Activated gamma-delta T cell (primary cell): ENCODE measurements at places on chromosomes 1 and 21.

- no peak for DNase-seq
These were observed 841.1 kb downstream of the USP25 start for GRCh38 chr21:16570856-16571255.

DNA sequence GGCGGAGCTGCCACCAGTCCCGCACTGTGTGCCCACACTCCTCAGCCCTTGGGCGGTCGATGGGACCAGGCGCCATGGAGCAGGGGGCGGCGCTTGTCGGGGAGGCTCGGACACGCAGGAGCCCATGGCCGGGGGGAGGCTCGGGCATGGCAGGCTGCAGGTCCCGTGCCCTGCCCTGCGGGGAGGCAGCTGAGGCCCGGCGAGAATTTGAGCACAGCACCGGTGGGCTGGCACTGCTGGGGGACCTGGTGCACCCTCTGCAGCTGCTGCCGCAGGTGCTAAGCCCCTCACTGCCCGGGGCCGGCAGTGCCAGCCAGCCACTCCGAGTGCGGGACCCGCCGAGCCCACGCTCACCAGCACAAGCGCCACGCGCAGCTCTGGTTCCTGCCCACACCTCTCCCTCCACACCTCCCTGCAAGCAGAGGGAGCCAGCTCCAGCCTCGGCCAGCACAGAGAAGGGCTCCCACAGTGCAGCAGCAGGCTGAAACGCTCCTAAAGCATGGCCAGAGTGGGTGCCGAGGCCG is 267.7 kb downstream of the RYR2 start:
- peak; percentile 17 for DNase-seq

GRCh38 chr1:204990059-204990664 is 52.9 kb upstream of the CNTN2 start:
- DNase-seq, result no peak

DNA sequence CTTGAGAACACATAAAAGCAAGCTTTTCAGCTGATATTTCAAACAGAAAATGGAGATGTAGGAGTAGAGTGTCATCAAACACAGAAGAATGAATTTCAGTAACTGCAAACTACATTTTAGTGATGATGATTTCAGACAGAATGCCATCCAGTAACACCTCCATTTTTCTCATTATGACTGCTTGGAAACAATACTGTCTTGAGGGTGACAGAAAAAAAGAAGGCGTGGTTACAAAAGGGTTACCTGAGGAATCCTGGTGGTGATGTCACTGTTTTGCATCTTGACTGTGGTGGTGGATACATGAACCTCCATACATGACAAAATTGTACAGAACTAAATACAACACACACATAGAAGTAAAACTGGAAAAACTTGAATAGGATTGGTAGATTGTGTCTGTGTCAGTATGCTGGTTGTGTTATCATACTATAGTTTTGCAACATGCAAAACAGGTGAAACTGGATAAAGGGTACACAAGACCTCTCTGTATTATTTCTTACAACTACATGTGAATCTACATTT is 375.9 kb downstream of the PTBP2 start:
- no peak for DNase-seq

DNA sequence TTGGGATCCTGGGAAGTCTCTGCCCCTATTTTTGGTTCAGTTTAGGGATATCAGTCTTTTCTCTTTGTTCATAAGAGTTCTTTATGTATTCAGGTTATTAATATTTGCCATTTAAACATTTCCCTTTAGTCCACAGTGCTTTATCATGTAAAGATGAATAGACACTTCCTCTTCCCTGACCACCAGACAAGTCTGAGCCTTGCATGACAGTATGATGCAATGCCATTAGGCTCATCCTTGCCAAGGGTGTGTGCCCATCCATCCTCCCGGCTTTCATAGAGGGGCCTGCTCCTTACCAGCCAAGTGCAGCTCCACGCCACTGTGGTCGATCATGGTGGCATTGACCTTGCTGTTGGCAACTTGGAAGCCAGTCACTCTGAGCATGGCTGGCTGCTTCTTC is 52.1 kb downstream of the ZSCAN20 start:
- no peak for DNase-seq

DNA sequence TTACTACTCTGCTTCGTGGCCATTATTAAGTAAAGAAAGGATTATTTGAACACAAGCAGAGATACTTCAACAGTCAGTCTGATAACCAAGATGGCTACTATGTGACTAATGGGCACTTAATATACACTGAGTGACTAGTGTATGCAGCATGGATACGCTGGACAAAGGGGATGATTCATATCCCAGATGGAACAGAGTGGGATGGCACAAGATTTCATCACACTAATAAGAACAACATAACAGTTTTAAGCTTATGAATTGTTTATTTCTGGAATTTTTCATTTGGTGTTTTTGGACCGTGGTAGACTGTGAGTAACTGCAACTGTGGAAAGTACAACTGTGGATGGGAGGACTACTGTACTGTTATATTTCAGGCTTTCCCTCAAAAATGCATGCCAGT is 9.4 kb downstream of the ZCCHC17 start:
- no peak for DNase-seq

- DNase-seq, result no peak
These were observed 15.9 kb downstream of the SLC27A3 start for GRCh38 chr1:153790966-153791647.

- DNase-seq, result no peak
These were observed 14.1 kb downstream of the KCNQ4 start for GRCh38 chr1:40797668-40798010.

DNA sequence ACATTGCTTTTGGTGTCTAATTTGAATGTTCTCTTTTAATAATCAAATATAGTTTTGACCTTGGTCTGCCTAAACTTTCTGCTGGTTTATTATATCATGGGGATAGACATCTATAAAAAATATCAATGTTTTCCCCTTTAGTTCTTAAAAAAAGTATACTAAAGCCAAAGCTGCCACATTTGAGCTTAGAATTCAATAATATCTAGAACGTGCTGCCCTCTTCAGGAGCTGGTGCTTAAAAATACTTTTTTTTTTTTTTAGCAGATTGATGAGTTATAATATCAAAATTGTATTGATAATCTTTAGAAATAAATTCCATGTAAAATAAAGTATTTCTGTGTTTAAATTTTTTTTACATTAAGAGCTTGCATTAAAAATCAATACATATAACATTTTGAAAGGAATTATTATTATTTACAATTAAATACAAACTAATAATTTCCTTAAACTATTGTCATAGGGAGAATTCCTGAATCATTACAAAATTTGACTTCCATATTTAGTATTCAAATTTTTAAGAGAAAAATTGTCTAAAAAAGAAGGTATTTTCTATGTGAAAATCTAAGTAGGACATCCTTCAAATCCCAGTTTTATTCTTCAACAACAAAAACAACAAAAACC is 40.1 kb upstream of the ADGRL2 start:
- no peak for DNase-seq

DNA sequence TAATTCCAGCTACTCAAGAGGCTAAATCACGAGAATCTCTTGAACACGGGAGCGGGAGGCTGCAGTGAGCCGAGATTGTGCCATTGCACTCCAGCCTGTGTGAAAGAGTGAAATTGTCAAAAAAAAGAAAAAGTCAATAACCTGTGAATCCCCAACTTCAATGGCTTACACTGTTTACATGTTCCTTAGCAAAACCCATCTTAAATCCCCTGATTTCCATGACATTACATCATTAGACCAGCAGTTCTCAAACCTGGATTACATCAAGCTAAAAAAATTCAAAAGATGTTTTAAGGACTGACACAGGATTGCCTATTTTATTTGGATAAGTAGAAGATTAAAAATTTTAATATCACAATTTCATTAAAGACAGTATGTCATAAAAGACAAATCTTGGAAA is 12.4 kb downstream of the GPBP1L1 start:
- DNase-seq, result no peak

DNA sequence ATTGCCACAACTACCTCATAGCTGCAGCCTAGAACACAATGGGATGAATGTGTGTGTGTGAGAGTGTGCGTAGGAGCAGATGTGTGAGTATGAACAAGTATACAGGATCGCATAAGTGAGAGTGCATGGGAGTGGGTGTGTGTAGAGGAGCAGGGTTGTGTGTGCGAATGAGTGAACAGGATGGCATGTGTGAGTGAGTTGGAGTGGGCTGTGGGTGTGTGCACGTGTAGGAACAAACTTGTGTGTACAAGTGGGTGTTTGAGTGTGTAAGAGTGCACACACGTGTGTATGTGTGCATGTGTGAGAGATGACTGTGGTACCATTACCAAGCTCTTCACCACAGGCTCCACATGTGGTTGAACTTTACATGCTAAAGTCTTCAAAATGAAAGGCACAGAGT is 175.4 kb upstream of the EDN2 start:
- DNase-seq, result no peak

DNA sequence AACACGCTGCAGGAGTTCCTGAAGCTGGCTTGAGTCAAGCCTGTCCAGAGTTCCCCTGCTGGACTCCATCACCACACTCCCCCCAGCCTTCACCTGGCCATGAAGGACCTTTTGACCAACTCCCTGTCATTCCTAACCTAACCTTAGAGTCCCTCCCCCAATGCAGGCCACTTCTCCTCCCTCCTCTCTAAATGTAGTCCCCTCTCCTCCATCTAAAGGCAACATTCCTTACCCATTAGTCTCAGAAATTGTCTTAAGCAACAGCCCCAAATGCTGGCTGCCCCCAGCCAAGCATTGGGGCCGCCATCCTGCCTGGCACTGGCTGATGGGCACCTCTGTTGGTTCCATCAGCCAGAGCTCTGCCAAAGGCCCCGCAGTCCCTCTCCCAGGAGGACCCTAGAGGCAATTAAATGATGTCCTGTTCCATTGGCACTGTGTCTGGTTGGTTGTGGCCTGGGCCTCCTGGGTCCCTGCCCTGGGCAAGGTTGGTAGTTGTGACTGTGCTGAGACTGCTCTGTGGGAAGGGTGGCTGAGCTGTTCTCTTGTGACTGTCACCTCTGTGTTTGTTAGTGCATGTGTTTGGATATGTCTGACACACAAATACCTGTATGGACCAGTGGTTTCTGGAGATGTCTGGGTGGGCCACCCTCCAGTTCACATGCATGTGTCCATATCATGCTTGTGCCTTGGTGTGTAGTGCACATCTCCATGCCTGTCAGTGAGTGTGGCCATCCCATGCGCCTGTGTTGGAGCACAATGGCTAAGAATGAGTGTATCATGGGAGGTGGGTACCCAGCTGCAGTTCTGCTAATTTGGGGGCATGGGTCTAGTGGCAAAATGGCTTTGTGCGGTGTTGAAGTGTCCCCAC is 1.4 kb downstream of the SH3BGRL3 start:
- DNase-seq, result no peak

GRCh38 chr1:212688341-212689047 is 11.1 kb downstream of the BATF3 start:
- DNase-seq, result no peak

DNA sequence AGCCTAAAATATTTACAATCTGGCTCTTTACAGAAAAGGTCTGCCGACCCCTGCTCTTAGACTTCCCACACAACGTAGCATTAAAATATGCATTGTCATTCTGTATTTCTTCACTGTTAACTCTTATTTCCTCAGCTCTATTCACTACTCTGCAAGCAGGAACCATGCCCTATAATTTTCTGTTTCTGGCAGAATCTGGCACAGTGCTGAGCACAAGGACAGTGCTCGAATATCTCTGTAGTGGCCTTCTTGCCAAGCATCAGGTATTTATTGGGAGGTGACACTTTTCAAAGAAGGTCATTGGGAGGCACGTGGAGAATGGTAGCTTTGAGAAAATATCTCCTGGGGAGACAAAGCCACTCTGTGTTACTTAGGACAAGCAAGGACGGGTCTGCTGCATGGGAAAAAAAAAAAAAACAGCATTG is 77.9 kb downstream of the PSMG1 start:
- DNase-seq, result no peak

DNA sequence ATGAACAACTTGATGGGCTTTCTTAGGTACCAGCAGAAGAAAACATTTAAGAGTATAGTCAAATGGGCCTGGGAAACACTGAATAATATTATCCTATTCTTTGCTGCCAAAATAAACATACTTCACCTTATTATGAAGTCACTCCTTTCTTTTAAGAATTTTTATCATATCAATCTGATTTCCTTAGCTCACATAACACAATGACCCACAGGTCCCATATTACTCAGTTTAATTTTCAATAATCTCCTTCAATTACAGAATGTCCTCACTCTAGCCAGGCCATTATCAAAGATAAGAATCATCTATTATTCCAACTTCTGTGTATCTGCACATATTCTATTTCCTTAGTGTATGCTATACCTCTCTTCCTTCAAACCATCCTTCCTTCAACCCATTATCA is 63.0 kb downstream of the PIGK start:
- DNase-seq, result no peak

- no peak for DNase-seq
These were observed 408.0 kb downstream of the SIPA1L2 start for GRCh38 chr1:232221802-232222499.

- DNase-seq, result no peak
These were observed 7.6 kb upstream of the RXRG start for GRCh38 chr1:165452336-165453130.

DNA sequence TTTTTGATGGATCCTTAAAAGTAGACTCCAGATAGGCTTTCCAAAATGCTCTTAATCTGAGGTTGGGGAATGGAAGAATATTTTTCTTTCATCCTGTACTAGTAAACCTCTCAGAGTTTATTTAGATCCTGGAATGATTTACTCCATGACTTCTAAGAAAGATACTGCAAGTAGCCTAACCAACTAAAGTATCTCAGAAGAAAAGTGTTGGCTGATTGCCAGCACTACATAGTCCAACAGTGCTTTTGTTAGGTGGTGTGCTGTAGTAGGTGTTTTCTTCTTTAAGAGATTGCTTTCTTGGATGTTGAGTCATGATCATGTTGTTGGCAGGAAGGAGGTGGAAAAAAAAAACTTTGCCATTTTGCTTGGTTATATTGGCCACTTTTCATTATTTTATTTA is 119.8 kb downstream of the OSBPL9 start:
- DNase-seq, result no peak

DNA sequence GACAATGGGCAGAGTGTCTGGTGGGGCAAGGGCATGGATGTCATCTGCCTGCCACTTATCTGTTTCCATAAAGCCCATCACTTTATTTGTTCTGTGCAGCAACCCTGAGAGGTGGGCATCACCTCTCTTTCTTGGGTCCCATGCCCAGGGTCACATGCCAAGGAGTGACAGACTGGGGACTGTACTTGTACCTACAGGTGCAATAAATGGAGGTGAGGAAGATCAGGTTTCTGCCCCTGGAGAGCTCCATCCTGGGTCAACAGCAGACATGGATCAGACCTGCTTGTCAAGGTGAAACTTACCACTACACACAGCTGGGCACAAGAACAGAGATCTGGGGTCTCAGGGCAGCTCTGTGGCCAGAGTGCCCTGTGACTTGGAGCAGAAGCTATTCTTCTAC is 18.4 kb upstream of the PRDM16 start:
- no peak for DNase-seq

DNA sequence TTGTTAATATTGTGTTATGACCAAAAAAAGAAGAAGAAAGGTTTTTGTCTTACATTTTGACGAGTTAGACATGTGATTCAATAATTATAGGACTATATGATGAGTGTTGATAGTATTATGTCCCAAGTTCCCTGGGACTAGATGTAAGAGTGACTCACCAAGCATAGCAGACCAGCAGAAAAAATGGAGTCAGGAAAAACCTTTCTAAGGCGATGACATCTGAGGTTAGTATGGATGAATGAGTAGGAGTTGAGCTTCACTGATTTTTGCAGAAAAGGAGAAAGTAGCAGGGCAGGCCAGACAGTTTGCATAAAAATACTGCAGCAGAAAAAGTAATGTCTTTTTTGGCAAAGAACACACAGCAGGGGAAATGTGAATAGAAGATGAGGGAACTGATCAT is 1041.3 kb upstream of the ADGRL4 start:
- no peak for DNase-seq

GRCh38 chr1:103108376-103109150 is at the start of gene COL11A1:
COL11A1 (minus strand) TSS chr1:103108522; CDS start chr1:103108178, 344 bp downstream.
- no peak for DNase-seq
